ENCODE measurements at places on chromosomes 4 and X.

GRCh38 chr4:160745126-160745525 lies 1418.7 kb downstream of the FSTL5 start:
- no peak for DNase-seq

GRCh38 chr4:155612074-155612473 lies 54.6 kb upstream of the GUCY1A1 start:
- DNase-seq = no peak

- no peak for DNase-seq
Measured at GRCh38 chr4:113316879-113317278, 267.4 kb downstream of the ANK2 start.

DNA sequence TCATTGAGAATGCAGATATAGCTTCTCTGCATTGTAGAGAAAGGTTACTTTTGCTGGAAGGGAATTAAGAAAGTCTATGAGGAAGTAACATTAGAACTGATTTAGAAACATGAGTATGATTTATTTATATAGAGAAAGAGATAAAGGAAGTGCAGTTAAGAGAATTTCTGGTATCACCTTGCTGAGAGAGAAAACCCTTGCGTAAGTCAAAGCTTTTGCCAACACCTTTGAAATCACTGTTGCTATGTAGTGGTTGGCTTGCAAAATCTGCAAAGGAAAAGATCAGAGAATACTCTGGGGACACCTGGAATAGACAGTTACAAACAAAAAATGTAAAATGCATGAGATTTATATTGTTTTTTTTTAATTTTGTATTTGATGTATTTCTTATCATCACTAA lies 137.3 kb upstream of the RXFP1 start:
- no peak for DNase-seq

DNA sequence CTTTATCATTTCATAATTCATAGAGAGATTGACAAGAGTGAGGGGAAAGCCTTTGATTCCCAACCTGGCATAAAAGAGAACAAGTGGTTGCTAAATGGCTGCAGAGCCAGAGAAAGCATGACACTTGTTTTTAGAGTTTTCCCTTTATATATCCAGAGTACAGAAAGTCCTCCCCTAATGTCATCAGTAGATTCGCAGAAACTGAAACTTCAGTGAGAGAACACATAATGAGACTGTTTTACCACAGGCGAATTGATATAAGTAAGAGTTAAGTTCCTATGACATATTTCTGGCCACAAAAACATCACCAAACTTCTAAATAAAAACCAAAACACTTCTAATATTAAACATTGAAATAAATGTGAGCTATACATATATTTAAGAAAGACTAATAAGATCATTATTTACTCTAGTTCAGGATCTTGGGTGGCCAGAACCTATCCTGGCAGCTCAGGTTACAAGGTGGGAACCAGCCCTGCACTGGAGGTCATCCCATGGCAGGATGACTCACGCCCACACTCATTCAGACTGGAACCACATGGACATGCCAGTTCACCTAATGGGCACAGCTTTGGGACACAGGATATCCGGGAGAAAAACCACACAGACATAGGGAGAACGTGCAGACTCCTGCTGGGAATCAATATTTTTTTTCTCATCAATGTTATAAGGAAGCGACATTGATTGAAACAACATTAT lies 35.5 kb downstream of the NWD2 start:
- no peak for DNase-seq

- no peak for DNase-seq
Measured at GRCh38 chr4:61648264-61648663, 448.1 kb downstream of the ADGRL3 start.

DNA sequence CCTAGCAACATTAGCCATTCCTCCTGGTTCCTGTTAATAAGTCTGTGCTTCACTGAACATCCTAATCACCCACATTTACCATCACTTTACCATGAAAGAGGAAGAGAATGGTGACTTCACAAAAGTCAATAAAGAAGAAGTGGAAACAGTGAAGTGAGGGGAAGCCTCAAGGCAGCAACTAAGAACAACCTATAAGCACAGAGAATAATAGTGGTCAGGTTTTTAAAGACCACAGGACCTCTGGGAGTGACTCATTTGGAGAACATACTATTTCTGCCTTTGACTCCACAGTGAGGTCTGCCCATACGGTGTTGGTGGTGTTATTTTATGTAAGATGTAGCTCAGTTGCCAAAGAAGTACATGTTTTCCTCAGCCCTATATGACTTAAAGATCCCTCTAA lies 86.0 kb upstream of the TET2 start:
- DNase-seq = no peak

GRCh38 chr4:121255986-121256750 lies 92.0 kb upstream of the TNIP3 start:
- DNase-seq = no peak

GRCh38 chr4:24529555-24529954 lies 54.8 kb downstream of the DHX15 start:
- no peak for DNase-seq

DNA sequence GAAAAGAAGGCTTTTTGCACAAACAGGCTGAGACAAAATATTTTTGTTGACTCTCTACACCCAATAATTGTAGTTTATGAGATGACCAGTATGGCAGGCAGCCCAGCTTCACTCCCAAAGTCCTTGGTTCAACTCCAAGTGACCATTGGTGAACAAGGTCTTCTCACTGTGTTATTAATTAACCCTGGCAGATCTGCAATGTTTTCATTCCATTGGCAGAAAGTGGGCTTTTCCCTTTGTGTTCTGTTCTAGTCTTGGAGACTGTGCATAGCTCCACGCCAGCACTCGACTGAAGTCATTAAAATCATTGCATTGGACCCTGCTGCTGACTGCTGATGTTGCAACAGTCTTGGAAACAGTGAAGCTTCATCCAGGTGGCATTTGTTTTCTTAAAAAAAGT lies 277.3 kb upstream of the HAND2 start:
- DNase-seq = no peak

DNA sequence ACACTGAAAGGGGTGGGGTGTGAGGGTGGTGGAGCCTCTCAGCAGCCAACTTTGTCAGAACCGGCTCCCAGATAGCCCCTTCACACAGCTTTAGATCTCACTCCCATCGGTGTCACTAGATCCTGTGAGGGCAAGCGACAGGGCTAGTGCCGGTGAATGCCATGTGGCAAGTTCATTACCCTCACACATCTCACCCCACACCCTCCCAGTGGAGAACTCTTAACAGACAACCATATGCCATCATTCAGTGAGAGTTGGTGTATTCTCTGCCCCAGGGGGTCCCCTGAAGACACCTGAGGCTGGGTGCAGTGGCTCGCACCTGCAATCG lies 15.3 kb downstream of the SEPTIN6 start:
- no peak for DNase-seq
